NCI-H1436 treated with DMSO at 0.1 percent for 48 hours (cell line): ENCODE measurements at places on chromosomes 12 and 14.

- no peak for DNase-seq
Observed at GRCh38 chr14:69008421-69008884, 29.4 kb upstream of the ACTN1 start.

- no peak for DNase-seq
Observed at GRCh38 chr12:75446857-75447256, 33.7 kb upstream of the GLIPR1 start.

DNA sequence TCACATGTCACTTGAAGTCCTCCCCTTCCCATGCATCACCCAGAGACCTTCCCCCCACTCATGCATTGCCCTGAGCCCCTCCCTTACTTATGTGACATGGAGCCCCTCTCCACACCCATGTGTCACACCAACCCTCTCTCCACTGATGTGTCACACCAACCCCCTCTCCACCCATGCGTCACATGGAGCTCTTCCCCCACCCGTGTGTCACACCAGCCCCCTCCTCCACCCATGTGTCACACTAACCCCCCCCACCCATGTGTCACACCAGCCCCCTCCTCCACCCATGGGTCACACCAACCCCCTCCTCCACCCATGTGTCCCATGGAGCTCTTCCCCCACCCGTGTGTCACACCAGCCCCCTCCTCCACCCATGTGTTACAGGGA, 30.4 kb downstream of the RTL1 start:
- DNase-seq = no peak

GRCh38 chr12:101854747-101855146, 22.6 kb upstream of the DRAM1 start:
- no peak for DNase-seq

DNA sequence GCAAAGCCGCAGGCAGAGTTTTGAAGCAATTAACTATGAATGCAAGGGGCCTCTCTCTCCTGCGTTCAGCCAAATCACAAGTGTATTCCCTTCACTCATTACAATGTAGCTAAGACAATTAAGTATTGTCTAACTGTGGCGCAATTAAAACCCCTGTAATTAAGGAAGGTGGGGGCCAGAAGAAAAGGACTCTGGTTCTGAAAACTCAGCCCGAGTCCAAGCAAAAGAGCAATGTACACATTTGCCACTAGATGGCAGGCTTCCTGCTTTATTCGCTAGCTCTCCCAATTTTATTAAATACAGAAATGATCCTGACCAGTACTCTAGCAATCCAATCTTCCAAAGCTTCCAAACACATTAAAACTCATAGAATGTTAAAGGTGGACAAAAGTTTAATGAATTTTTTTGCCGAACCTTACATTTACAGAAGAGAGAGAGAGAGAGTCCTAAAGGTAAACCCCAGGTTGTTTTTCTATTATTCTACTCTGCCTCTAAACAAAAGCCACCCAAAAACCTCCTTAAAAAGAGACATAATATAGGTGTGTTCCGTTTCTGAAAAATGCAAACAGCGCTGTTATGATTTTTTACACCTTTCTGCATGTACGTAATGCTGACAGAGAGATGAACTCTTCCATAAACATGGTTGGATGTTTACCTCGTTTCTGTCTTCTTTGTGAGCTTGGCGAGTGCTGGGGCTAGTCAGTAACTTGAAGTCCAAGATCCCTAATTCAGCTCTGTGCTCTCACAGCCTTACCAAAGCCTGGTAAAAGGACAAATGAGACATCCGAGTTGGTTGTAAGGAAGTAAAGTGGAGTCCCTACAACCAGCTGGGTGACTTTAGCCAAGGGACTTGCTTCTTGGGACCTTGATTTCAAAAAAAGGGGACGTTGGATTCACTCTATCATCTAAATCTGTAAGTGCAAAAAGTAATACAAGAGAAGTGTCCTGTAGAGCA, 50.9 kb upstream of the VASH1 start:
- no peak for DNase-seq

DNA sequence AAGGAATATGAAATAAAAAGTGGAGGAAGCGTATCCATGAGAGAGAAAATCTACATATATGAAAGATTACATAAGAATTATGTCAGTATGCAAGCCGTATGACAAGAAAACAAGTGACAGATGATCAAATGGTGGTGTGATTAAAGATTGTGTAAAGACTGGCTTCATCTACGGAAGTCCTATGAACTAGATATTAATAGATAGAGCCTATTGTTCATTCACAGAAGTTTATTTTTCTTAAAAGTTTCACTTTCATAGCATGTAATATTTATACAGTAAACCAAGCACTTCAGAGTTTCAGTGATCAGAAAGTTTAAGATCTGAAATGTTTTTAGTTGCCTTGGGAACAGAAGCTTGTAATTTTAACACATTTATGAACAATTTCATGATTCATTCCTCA, 84.5 kb downstream of the VRK1 start:
- no peak for DNase-seq

- DNase-seq = no peak
Observed at GRCh38 chr12:78446555-78446954, 418.0 kb upstream of the SYT1 start.

DNA sequence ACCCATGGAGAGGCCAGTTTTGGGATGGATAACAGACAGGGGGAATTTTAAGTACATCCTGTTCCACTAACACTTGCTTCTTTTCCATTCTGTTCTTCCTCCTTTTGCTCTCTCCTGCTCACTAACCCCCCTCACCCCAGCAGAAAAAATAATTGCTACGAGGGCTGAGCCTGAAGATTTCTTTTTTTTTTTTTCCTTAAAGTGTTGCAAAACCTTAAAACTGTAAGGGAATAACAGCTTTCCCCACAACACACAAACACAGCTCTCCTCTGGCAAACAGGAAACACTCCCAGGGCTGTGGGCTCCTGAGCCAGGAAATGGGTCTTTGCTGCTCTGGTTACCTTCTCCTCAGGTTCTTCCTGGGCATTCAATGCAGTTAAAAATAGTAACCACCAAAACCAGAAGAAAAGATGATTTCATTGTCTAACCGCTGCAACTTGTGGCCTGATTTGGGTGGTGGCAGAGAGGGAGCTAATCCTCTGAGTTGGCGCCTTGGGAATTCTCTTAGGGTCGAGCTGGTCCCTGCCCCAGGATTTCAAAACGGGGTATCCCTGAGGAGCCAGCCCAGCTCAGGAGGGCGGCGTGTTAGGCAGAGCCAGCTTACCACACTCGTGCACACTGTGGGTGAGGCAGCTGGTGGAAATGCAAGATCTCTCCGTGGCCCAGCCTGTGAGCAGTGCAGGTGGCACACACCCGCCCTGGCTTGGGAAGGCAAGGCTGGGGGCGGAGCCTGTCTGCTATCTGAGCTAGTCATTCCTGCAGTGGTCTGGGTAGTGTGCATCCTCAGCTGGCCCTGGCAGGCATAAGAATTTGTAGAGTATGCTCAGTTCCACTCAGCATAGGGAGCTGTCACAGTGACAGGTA, 17.1 kb upstream of the EMP1 start:
- DNase-seq = no peak

GRCh38 chr14:69151458-69152180, 1.3 kb downstream of the DCAF5 start:
- no peak for DNase-seq

- DNase-seq = no peak
Observed at GRCh38 chr14:70776197-70776596, 33.1 kb downstream of the MAP3K9 start.

- no peak for DNase-seq
Observed at GRCh38 chr12:77118696-77119095, 53.3 kb upstream of the E2F7 start.

DNA sequence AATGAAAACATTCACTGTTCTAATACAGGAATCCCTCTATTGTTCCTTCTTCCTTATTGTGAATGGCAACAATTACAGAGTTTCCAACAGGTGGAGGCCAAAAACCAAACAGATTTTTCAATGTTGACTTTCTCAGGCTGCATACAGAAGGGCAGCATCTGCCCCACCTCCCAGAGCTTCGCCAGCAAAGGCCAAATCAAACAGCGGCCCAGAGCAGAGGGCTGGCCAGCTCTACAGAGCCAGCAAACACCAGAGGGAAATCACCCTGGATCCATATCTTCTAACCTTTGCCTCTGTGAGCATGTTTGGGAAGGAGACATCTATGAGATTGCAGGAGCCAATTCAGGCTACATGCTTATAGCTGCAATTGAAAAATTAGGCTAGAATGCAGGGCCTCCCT, 4.4 kb upstream of the CRACR2A start:
- no peak for DNase-seq

- DNase-seq = no peak
Observed at GRCh38 chr12:99389751-99390150, 257.8 kb upstream of the GARIN6 start.

DNA sequence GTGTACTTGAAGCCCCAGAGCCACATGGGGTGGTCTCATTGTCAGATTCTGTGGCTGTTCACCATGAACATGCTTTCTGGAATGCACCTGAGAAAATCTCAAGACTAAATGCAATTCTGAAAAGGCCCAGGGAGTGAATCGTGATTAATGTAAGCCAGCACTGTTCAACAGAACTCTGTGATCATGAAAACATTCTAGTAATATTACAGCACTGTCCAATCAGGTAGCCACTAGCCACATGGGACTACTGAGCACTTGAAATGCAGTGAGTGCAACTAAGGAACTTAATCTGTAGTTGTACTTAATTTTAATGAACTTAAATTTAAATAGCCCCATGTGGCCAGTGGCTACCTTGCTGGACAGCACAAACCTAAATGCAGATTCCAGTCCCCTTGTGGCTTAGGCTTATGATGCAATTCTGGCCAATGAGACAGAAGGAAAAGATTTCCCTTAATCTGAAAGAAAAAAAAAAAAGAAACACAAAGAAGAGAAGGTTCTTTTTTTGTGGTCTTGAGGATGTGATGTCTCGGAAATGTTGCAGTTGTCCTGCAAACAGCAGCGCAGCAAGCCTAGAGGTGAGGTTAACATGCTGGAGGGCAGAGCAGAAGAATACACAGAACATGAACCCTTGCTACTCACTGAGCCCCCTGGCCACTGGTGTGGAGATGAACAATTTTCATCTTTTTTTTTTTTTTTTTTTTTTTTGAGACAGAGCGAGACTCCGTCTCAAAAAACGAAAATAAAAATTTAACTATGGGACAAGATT, 48.2 kb downstream of the SPPL3 start:
- DNase-seq = no peak
